ENCODE measurements at places on chromosomes 7 and 10. TPM values are rescaled to one million over a fixed set of nuclear protein-coding genes. Genes with fewer than 3 reads are reported as not detected.

GRCh38 chr10:125979976-125980375 is 83.6 kb downstream of the FANK1 start:
- DNase-seq: no peak

AMPH gene
- total RNA-seq: 37.3 TPM

- no peak for DNase-seq
These were observed 1.9 kb downstream of the ZYX start for GRCh38 chr7:143382791-143383641.

HELLS gene
- 34.7 TPM for total RNA-seq

- DNase-seq: no peak
These were observed 1.0 kb upstream of the ENO4 start for GRCh38 chr10:116848032-116848943.

DNA sequence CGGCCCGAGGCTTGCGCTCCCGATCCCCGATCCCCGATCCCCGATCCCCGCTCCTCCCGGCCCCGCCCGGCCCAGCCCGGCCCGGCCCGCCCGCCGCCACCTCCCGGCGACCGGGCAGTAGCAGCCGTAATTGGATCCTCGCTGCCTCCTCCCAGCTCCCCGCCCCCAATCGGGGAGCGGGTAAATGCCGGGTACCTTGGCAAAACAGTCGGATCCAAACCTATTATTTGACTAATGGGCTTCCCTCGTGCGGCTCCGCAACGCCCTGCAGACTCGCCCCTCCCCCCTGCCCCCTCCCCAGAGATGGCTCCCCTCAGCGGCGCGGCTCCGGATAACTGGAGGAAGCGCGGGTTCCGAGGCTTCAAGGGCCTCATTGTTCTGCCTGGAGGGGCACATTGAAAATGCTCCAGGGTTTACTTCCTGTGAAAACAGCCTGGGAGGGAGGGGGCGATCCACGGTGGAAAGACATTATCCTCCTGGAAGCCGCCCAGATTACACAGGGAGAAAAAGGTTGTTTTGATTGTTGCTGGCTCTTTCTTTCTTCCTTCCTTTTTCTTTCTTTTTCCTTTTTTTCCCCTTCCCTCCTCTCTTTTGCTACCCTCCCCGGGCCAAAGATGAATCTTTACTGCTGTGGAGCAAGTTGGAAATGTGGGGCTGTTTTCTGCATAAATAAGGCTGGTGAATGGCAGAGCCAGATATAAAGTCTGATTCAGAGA is 94.7 kb upstream of the ZMIZ1 start:
- DNase-seq: peak; percentile 96

GRCh38 chr10:2214805-2215204 is 477.5 kb upstream of the ADARB2 start:
- no peak for DNase-seq

TMEM196 gene
- 2.4 TPM for total RNA-seq

DNA sequence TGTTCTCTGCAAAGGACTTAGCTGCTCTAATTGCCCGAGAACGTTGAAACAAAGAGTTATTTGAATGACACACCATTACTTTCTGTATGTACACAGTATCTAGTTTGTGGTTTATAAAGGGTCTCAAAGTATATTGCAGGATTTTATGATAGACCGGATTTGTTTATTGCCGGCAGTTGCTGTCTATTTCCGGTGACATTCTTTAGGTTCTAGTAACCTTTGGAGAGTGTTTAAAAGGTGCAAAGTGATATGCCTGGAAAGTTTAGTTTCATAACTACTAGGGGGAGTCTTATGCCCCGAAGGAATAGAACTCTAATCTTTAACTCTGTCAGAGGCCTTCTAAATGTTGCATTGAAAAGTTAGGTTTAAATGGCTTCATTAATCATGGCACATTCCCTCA is 63.8 kb downstream of the PAPSS2 start:
- DNase-seq: no peak

DNA sequence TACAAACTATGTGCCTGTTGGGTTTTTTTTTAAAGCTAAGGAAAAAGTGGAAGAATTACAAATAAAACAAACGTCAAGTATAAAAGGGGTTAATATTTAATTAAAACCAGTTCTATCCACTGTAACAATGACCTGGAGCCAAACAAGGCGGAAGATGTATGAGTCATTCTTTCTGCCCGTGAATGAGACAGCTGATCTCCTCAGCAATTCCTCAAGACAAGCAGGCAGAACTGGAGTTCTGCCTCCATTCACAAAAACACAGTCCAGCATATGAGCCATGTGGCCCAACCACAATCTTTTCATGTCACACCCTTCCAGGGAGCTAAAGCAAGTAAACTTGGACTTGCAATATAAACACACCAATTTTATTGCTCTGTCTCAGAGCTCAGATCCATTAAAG is 8.4 kb downstream of the ETV1 start:
- no peak for DNase-seq

DNA sequence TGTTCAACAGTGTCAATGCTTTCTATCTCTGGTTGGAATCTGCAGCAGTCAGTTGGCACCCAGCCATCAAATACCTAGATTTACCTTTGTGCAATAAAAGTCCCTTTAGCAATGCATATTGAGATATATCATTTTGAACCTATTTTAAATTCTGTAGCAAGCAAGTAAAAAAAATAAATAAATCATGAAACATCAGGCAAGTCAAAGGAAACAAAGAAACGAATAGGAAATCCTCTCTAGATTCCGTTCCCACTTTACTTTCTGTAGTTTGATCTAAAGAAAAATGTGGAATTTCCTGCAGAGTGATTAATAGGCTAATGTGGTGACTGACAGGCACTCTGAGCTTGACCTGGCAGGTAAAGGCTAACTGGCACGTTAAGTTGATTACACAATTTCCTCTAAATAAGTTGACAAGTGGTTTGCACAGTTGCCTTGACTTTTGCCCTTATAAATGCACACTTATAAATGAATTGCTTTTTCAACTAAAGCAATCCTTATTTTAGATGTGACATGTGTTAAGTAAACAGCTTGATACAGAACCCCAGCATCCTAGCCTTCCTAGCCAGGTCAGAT is 208.1 kb upstream of the TCF7L2 start:
- no peak for DNase-seq

TMEM176A gene
- 14.7 TPM for total RNA-seq

- no peak for DNase-seq
These were observed 107.4 kb downstream of the PARD3 start for GRCh38 chr10:34707656-34708055.

DNA sequence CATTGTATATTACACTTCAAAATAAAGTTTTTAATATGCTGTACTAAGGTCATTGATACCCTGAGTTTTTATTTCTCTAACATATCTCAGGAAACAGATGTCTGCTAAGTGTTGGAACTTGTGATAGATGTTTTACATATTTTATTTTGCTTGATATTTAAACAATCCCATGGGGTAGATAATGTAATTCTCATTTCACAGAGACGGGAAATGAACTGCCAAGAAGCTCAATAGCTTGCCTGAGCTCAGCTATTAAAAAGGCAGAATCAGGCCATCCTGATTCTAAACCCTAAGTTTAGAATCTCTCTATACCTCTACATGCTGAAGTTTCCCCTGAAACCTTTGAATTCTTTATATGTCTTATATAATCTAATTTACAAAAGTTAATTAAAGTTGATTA is 126.3 kb downstream of the LRRC18 start:
- DNase-seq: no peak

DNA sequence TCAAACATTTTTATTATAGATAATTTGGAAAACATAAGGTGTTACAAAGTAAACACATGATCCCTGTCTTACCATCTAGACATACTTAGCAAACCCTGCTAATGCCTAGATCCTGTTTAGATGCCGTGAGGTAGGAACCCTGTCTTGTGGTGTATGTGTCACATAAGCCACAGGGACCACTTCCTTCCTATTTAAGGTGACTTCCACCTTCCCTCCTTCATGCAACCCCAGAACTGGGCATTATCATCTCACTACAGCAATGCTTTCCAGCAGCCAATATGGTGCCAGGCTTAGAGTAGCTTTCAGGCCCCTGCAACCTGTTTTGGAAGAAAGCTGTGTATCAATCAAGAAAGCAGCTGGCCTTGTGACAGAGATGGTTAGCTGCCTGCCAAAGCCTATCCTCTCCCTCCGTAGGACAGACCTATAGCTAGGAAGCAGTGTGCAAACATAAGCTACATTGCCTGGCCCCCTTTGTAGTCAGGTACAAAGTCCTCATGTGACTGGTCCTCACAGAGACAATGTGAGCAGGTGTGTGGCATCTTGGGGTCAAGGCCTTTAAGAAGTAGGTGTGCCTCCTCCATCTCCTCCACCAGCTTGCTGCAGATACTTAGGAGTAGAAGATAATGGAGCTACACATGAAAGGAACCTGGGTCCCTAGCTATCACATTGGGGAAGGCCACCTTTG is 146.8 kb downstream of the SPAG6 start:
- no peak for DNase-seq

- peak; percentile 65 for DNase-seq
These were observed 113.9 kb downstream of the DIP2C start for GRCh38 chr10:575402-576129.

SPDYE2B gene
- not detected for total RNA-seq

NRAP gene
- total RNA-seq: 0.11 TPM

NEUROG3 gene
- not detected for total RNA-seq

DNA sequence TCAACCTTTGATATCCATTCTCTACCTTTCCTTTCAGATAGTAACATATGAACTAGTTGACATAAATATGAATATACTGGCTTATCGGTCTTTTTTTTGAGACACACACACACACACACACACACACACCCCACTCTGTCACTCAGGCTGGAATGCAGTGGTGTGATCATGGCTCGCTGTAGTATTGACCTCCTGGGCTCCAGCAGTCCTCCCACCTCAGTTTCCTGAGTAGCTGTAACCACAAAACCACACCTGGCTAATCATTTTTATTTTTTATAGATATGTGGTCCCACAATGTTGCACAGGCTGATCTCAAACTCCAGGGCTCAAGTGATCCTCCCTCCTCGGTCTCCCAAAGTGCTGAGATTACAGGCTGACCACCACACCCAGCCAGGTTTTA is 14.2 kb upstream of the NT5C3A start:
- DNase-seq: no peak

DNA sequence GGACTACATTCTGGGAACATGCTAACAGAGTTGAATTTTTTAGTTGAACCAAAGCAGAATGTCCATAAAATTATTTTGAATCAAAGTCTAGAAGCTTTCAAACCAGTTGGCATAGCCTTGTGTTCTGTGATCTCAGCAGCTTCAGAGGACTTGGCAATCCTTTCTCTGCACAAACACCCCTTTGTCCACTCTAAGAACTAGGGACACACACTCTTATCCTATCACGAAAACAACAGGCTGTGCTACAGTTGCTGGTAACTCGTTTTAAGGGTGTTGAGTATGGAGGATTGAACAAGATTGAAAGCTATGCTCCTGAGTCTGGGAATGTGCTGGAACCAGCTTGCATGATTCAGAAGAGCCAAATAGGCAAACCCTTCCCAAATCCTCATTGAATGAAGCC is 76.4 kb upstream of the PRSS58 start:
- no peak for DNase-seq

GRCh38 chr7:104883718-104884452 is 130.1 kb upstream of the KMT2E start:
- no peak for DNase-seq

GIMAP1 gene
- total RNA-seq: 1.2 TPM

IKZF1 gene
- total RNA-seq: 9.0 TPM

GPER1 gene
- total RNA-seq: 12.2 TPM

GRCh38 chr7:67564959-67565358 is 568.3 kb downstream of the TYW1 start:
- DNase-seq: no peak

- DNase-seq: no peak
These were observed 56.2 kb upstream of the ETV1 start for GRCh38 chr7:14045651-14046050.

- DNase-seq: no peak
These were observed 28.4 kb downstream of the MPLKIP start for GRCh38 chr7:40105879-40106473.

LLCFC1 gene
- total RNA-seq: not detected
